ENCODE measurements at places on chromosomes 12 and 14. TPM values are rescaled to one million over a fixed set of nuclear protein-coding genes. Genes with fewer than 3 reads are reported as not detected.

DNA sequence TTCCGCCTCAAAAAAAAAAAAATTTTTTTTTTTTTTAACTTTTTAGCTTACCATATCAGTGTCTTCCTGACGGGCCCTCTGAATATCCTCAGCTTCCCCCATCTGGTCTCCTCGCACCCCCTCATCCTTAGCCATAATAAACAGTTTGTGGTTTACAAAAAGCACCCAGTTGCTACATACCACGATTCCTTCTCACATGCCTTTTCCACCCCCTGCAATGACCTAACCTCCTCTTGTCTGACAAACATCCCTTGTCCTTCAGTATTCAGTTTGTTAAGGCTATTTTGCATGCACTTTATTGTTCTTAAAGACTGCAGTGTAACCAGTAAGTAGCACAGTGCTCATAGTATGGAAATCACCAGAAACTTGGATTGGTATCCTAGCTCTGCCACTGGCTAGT lies 88.5 kb downstream of the PPM1H start:
- no peaks in the 10 kb centered on the region for H3K36me3 ChIP-seq
- no peaks in the 10 kb centered on the region for H3K27me3 ChIP-seq
- H3K27ac ChIP-seq, result no peak overlapping the region

GRCh38 chr12:47604221-47604873 lies 101.5 kb downstream of the RPAP3 start:
- H3K4me3 ChIP-seq, result no peak overlapping the region
- peak overlapping the region; percentile 58 for H3K27ac ChIP-seq
- H3K4me1 ChIP-seq, result peaks cover 13% of the 10 kb centered on the region
- DNase-seq, result peak; percentile 29

GRCh38 chr14:99996951-99997571 lies 68.2 kb upstream of the EVL start:
- H3K4me1 ChIP-seq, result peaks cover 14% of the 10 kb centered on the region
- no peak for DNase-seq
- no peak overlapping the region for H3K4me3 ChIP-seq
- H3K36me3 ChIP-seq, result no peaks in the 10 kb centered on the region
- H3K27me3 ChIP-seq, result no peaks in the 10 kb centered on the region
- peak overlapping the region; percentile 56 for H3K27ac ChIP-seq

- H3K4me1 ChIP-seq, result no peaks in the 10 kb centered on the region
- H3K4me3 ChIP-seq, result no peak overlapping the region
- peak; percentile 68 for DNase-seq
- H3K36me3 ChIP-seq, result no peaks in the 10 kb centered on the region
- H3K27ac ChIP-seq, result no peak overlapping the region
These were observed 96.1 kb upstream of the IFNG-AS1 start for GRCh38 chr12:67893022-67893580.

The KIF26A gene
- total RNA-seq, result not detected

The CLSTN3 gene
- 7.6 TPM for total RNA-seq

The CD163L1 gene
- total RNA-seq, result under 0.01 TPM

The TAS2R50 gene
- 6.2 TPM for total RNA-seq

The ENO2 gene
- 13.4 TPM for total RNA-seq

All from osteoblast (primary cell).